ENCODE measurements at places on chromosomes 5 and 9.

DNA sequence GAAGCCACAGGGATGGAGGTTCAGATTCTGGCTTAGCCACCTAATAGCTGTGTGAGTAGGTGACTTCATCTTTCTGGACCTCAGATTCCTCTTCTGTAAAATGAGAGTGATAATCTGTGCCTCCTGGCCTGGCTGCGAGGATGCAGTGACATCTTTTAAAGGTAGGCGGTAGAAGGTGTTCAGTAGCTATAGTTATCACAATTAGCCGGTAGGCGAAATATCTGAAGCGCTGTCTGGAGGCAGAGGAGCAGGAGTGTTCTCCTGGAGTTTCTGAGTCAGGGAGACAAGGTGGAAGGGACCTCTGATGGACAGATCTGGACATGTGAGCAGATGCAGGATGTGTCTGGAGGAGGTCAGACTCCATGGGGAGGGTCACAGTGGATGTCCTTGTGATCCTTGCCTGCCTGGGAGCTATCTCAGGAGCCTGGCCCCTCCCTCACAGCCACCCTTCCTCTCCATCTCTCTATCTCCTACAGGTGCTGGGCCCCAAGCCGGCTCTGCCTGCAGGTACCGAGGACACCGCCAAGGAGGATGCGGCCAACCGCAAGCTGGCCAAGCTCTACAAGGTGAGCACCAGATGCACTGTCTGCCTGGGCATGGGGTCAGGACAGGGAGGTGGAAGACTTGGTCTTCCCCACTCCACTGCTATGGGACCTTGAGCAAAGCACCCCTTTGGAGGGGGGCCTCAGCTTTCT, 45.6 kb downstream of the GSN start:
- DNase-seq = no peak

DNA sequence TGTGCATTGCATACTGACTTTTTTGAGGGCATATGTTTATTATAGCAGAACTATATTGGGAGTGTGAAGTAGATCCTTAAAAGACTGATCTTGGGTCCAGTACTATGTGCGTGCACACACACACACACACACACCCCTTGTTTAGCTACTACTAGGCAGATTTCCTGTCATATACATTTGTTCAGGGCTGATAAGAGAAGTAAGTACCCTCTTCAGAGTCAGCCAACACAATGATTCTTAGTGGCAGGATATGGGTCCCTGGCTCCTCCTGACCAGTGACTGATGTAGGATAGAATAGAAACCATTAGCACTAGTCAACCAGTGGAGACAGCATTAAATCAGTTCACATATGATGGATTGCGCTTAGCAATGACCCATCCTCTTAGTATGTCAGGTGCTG, 76.2 kb upstream of the MIER3 start:
- no peak for DNase-seq

DNA sequence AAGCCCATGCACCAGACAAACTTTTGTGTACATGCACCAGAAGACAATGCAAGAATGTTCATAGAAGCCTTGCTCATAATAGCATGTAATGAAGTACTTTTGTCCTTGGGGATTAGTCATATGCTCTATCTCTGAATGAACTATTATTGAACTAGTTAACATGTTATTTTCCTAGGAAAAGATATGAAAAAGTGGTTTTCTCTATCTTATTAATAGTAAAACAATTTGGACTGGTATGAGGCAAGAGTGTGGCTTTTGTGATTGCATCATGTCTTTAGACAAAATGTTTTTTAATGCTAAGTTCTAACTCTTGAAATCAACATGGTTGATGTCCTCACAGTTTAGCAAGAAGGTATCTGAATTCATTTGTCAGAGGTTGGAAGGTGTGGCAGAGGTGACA, 55.7 kb upstream of the SPDL1 start:
- no peak for DNase-seq

DNA sequence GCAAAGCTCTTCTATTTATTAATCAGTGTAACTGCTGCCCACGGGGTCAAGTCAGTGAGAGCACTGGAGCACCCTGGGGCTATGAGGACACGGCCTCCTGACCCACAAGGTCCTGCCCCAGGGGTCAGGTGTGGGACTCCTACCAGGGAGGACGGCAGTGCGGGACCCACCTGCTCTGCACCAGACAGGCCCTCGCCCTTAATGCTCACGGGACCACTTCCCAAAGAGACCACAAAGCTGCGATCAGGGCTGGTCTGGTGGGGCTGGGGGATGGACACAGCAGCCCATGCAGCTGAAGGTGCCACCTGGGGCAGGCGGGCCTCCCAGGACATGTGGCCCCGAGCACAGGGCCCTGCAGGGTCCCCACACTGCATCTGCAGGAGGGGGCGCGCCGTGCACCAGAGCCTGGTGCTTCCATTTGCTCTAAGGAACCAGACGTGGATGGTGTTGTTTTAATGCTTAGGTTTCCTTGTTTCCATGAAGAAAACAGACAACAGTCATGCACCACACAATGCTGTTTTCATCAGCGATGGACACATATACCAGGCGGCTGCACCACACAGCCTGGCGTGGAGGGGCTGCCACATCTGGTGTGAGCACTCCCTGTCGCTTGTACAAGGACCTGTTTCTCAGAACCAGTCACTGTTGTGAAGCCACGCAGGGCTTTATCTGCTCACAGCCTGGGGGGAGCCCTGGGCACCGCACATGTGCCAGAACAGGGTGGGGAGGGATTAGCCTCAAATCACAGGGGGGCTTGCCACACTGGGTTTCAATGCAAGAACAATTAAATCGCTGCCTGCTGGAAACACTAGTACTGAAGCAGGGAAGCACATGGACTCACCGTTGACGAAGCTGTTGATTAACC, 22.6 kb downstream of the CLPTM1L start:
- no peak for DNase-seq

DNA sequence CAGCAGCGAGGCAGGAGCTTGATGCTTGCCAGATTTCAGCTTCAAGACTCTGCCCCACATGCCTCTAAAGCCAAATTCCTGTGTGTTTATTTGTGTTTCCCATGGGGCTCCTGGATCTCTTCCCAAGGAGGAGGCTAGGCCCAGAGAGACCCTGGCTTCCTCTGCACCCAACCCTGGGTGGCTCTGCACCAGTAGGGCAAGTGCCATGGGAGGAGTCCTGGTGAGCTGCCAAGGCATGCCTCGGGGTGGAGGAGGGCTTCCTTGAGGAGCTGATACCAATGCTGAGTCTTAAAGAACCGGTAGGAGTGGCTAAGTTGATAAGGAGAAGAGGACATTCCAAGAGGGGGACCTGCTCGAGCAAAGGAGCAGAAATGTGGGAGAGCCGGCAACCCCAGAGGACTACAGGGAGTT, 6.8 kb upstream of the TIFAB start:
- DNase-seq = no peak

GRCh38 chr5:173535976-173536639, 80.3 kb downstream of the BOD1 start:
- no peak for DNase-seq

DNA sequence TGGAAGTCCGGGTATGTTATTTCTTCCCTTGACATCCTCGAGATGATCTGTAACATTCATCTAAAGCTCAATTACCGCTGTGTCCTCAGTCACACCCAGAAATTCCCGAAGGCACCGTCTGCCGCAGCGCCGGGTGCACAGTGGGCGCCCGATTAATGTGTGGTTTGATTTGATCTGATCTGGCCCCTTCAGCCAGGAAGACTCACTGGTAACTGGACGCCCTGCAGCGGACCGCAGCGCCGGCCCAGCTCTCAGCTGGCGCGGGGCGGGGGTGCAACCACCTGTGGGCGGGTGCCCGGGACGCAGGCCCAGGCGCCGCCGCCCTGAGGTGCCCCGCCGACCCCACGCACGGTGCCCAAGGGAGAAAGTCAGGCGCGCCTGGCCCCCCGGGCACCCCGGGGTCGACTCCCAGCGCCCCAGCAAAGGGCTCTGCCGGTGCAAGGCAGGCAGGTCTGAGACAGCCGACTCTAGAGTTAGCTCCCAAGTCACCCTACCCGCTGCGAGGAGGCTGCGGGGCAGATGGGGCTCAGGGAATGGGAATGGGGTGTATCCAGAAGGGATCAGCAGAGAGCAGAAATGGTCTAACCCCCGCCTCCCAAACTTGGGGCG, 1.7 kb downstream of the EPB41L4B start:
- peak; percentile 4 for DNase-seq

DNA sequence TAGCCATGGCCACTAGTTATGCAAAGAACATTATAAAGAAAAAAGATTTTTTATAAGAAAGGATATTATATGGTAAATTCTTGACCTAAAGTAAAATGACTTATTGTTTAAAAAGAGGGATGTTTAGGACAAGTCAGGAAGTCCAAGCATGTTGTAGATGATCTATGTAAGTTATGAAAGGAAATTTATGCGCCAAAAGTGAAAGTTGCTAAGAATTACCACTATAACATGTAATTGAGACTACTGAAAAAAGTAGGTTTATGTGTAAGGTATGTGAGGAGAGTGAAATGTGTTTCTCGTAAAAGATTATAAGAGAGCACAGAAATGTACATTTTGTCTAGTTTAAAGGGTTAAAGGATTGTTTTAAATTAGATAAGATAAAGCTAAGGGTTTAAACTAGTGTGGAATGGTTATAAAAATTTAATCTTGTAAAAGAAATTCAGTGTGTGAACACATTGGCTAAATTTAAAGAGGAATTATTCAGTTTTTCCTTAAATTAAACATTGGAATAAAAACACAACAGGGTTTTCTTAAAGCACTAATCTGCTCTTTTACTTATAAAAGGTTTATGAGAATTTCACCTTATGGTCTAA, 1100.4 kb upstream of the EDIL3 start:
- no peak for DNase-seq

DNA sequence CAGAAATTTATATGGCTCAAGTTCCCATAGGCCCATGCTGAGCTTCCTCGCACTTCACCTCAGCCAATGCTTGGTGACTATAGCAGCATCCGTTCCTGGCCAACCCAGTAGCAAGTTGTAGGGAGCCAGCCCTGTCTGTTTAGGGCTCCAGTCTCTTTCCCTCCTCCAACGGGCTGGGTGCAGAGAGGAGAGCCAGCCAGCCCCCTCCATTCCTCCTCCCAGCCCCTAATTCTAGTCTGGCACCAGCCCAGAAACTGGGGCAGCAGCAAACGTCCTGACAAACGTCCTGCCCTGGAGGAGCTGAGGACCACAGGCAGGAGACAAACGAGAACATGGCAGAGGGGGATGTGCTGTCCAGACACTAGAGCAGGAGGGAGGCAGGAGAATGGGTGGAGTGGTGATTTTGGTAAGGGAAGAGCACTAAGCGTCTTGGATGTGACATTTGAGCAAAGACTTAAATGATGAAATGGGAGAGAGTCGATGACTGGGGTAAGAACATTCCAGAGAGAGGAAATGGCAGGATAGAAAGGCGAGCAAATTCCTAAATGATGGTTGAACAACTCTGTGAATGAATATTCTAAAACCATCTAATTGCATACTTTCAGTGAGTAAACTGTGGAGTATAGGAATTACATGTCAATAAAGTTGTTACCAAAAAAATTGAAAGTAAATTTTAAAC, 222.5 kb upstream of the DAPK1 start:
- no peak for DNase-seq

DNA sequence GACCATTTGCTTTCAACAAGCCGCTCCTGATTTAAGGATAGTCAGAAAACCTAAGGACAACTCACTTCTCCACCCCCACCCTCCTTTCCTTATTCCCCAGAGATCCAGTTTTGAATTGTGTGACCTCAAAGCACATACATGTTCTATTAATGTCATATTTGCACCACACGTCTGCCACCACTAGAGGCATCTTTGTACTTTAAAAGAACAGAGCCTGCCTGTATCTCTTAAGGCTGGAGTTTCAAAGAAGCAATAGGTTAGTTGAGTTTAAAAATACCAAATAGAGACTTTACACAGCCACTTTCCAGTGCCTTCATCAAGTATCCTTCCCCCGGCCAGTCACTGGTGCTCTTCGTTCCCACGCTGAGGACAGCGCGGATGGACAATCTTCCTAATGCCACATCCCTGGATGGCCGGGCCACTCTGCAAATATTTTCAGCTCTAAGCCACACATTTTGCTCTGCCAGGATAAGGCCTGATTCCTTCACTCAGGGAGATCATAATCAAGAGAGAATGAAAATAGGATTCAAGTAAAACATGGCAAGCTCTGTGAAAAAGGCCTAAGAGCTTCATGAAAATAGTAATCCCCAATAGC, 146.3 kb downstream of the SNCAIP start:
- DNase-seq = no peak

GRCh38 chr9:33177639-33178038, 10.5 kb upstream of the B4GALT1 start:
- DNase-seq = no peak

DNA sequence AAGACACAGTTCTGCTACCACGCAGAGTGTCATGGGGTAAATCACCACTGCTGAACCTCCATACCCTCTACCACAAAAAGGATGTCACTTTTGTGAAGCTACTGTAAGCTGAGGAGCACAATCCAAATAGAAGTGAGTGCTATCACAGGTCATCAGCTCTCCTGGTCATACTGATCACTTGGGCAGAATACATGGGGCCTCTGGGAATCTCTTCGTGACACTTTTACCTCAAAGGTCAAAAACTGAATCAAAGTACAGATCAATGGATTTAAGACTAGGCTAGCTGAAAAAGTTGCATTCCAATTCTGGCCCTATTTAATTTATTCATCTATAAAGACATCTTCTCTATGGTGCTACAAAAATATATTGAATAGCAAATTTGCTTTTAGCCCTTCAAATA, 115.5 kb downstream of the MPDZ start:
- DNase-seq = no peak

- no peak for DNase-seq
Measured at GRCh38 chr9:107717529-107718314, 228.2 kb upstream of the KLF4 start.

DNA sequence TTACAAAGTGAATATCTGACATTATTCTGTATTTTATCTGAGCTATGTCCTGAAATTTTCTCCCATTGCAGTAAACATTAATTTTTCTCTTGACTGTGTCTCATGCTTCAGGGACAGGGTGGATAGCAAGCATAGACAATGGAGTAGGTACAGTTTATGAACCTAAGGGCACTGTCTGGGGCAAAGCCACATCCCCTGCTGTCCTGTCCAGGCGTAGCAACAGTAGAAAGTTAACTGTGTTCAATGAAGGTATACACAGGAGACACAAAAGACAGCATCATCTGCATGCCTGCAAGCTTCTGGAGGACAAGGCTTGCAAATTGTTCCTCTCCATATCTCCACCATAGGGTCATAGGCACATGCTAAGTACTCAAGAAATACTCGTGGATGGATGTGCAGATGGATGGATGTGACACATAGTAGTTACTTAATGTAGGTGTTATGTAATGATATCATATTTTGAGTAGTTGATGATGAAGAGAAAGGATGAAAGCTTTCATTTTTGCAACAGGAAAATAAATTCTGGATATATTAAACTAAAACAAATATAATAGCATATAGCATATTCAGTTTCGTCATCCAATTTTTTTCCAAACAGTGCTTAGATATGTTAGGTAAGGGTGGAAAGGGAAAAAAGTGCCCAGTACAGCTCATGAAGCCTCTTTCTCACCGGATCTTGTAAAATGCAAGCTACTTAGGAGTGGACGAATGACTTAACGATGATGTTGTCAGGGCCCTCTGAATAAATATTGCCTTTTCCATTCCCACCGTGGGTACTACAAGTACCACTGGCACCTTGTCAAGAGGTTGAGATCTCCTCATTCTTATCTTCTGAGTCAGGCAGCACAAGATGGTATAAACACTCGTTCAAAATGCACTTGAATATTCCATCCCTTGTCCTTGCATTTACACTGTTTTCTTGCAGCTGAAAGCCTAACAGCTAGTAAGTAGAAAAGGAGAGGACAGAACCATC, 19.9 kb upstream of the ZSWIM6 start:
- DNase-seq = no peak

Measured in stimulated activated CD4-positive, alpha-beta T cell treated with anti-CD3 and anti-CD28 coated beads, Interleukin-15, amount 100 ng/mL, for 24 hours (primary cell).